Midbrain (tissue), 1 donor: ENCODE measurements at places on chromosomes 16 and 17.

GRCh38 chr17:58615768-58616659, 75.8 kb downstream of the TEX14 start:
- DNase-seq: no peak

- DNase-seq: no peak
Observed at GRCh38 chr16:57374067-57374534, 1.8 kb downstream of the CX3CL1 start.

- no peak for DNase-seq
Observed at GRCh38 chr16:21185659-21186325, 25.6 kb downstream of the ZP2 start.

- DNase-seq: no peak
Observed at GRCh38 chr17:36535669-36536081, 888 bp downstream of the PIGW start.

DNA sequence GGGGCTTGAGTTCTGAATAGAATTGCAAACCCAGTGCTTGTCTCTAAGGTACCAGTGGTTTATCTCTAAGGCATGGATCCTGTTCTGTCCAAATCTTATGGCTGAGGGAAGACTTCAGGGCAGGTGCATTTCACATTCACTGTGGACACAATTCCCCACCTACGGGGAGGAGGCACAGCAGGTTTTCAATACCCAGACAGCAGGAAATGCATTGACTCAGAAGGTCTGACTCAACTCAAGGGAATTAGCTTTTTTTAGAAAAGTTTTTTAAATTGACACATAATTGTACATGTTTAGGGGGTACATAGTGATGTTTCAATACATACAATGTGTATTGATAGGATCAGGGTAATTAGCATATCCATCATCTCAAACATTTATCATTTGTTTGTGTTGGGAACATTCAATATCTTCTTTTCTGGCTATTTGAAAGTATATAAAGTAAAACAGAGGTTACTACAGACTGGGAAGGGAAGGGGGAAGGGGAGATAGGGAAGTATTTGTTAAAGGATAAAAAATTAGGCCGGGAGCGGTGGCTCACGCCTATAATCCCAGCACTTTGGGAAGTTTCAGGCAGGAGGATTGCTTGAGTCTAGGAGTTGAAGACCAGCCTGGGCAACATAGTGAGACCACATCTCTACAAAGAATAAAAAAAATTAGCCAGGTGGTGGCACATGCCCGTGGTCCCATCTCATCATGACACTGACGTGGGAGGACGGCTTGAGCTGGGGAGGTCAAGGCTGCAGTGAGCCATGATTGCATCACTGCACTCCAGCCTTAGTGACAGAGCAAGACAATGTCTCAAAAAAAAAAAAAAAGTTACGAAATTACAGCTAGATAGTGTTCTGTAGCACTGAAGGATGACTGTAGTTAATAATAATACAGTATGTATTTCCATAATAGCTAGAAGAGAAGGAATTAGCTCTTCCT, 54.9 kb downstream of the RGS9 start:
- DNase-seq: no peak

DNA sequence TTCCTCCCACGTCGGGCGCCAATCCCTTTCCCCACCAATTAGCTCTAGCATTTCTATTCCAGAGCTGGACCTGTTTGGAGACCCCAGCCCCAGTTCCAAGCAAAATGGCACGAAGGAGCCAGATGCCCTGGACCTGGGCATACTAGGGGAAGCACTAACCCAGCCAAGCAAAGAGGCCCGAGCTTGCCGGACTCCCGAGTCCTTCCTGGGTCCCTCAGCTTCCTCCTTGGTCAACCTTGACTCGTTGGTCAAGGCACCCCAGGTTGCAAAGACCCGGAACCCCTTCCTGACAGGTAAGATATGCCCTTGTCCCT, 5.6 kb upstream of the SPATA20 start:
- no peak for DNase-seq

DNA sequence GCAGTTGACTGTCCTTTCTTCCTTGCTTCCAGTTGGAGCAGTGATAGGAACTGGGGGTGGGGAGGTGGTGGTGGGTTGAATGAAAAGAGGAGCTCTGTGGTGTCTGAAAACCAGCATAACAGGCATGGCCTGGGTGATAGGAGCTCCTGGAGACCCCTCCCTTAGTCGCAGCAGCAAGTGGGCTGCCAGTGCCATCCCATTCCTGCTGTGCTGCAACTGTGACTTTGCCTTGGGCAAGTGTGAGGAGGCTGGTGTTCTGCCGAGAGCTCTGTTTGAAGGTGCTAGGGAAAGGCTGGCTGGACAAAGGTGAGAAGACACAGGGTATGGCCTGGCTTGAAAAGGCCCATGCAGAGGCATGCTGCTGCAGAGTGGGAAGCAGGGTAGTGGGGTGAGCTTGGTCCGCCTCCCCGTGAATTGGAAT, 2.7 kb upstream of the CDK5R1 start:
- DNase-seq: no peak

DNA sequence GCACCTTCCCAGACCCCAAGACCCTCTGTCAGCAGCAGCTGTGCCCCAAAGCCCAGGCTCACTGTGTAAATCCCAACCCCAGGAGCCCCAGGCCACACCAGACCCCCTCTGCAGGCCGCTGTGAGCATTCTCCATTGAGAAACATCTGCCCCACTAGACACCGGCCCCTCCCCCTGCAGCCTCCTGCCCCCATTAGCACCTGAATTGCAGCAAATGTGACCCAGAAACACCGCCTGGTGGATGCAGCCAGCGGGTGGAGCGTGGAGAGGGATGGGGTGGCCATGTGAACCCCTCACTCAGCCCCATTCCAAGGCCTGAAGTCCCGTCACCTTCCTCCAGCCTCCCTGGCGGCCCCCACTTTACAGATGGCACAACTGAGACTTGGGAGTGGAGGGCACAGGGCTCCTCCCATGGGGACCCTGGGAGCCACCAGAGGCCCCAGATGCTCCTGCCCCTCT, 2.2 kb downstream of the UBALD1 start:
- no peak for DNase-seq

GRCh38 chr16:50665128-50665878, 15.8 kb downstream of the SNX20 start:
- peak; percentile 86 for DNase-seq

DNA sequence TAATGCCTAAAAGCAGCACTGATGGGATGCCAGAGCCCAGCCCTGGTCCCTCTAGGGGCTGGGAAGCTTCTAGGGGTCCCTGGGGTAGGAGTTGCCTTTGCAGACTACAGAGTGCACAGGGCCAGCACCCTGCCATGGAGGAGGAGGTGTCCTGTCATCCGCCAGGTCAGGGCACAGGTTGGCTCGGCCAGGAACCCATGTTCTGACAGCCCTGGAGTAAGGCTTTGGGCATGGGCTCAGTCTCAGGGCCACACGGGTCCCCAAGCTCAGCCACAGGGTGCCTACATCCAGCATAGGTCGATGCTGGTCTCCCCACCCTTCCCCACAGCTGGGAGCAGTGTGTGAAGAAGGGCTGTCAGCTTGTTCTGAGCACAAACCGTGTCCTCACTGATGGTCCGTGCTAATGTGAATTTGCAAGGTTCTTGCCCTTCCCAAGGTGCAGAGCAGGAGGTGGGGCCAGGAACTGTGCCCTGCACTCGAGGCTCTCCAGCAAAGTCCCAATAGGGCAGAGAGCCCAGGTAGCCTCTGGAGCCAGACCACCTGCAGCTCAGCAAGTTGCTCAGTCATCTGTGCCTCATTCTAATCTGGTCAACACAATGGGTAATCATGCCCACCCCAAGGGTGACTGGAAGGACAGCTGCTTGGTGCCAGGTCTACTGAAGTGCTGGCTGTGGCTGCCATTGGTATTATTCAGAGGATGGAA, 72.8 kb downstream of the AMFR start:
- DNase-seq: no peak

GRCh38 chr17:45333702-45334092, 16.9 kb upstream of the MAP3K14 start:
- no peak for DNase-seq

DNA sequence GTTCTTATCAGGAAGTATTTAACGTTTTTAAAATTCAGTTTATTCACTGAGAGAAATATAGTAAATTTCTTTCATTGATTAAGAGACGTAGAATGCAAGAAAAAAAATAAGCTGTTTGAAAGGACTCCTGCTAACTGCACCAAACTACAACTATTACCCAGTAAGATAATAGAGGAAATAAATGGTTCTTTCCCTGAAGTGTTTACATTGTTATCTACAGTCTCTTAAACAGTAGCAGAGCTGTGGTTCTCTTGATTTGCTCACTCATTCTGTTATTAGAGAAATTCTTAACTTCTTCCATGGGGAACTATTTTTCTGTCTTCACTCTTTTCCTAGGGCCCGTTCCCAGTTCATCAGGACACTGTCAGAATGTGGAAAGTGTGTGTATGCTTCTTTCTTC, 973.0 kb downstream of the KCNJ2 start:
- no peak for DNase-seq

- no peak for DNase-seq
Observed at GRCh38 chr17:77185137-77185536, 44.4 kb downstream of the SEC14L1 start.

DNA sequence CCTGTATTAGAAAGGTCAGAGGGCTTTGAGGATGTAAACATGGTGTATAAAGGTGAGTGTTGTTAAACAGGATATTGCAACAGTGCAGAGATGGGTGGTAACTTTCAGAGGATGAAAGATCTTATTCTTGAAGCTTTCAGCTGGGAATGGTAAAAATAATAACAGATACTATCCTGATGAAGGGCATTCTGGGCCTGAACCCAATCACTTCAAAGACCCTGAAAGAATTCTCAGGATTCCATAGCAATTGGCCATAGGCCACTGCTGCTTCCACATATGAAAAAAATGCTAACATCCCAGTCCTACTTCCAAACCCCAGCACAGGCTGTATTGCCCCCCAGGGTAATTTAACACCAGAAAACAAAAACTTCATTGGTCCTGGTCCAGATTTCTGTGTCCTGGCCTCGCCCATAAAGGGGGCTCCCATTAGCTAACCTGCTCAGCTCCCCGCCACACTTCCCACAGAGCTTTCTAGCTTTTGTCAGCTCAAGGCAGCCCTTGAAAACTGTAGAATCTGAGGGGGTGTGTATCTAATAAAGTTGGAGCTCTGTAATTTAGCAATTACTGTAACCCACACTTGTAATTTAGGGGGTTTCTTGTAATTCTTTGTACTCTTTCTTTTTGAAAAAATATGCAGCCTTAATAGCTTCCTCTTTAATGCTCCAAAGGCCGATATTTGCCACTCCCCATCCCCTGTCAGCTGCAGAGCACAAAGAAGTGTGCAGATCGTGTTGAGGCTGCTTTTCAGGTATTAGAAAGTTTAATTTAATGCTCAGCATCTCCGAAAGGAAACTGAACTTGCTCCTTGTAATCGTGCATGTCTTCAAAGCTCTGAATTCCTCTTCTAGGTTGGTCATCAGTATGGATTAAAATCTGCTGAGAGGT, 371.5 kb downstream of the SEC14L1 start:
- DNase-seq: no peak

GRCh38 chr16:24668481-24669061, 60.9 kb upstream of the TNRC6A start:
- DNase-seq: no peak

DNA sequence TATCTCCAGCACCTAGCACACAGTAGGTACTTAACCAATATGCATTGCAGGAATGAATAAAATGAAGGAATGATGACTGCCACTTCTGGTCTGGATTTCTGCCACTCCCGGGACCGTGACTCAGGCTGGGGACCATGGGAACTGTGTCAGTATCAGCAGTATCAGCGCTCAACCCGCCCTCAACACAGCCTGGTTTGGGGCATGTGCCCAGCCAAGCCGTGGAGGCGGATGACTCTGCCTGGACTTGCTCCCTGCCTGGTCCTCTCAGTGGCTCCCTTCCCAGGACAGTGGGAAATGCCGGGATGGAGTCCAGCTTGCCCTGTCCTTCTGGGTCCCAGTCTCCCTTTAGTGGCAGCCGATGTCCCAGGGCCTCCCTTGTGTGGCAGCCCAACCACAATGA, 55.1 kb downstream of the SRCIN1 start:
- peak; percentile 36 for DNase-seq

GRCh38 chr17:81419319-81419885, 24.1 kb downstream of the BAHCC1 start:
- DNase-seq: no peak

- no peak for DNase-seq
Observed at GRCh38 chr17:63984236-63984635, 11.5 kb upstream of the SCN4A start.

- no peak for DNase-seq
Observed at GRCh38 chr16:78127130-78127529, 27.7 kb downstream of the WWOX start.

DNA sequence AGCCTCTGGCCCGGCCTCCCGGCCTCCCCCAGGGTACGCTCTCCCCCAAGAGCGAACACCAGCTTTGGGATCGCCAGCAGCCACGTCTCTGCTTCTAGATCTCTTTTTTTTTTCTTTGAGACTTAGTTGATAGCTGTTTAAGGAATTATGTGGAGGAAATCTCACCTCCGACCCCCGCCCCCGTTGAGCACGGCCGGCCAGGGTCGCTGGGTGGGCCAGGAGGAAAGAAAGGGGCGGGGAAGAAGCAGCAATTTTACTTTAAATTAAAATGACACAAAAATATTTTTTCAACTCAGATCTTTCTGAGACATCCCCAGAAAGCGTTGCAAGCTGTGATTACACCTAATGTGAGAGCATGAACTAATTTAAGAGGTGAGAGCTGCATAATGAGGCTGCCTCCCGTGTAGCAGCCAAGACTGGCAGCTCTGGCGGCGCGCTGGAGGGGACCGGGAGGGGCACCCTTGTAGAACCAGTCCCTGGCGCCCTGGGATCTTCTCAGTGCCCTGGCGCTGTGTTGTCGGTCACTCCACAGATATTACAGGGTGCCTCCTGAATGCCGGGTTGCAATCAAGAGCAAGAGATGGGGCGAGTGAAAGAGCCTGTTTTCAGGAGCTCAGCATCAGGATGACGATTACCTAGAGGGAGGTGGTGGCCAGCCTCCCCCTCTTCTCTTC, 1.9 kb upstream of the CBLN1 start:
- DNase-seq: no peak

- no peak for DNase-seq
Observed at GRCh38 chr17:66330646-66331037, 28.2 kb downstream of the PRKCA start.

GRCh38 chr16:22692034-22692433, 121.9 kb upstream of the HS3ST2 start:
- no peak for DNase-seq

GRCh38 chr17:72385475-72385874, 264.7 kb downstream of the SOX9 start:
- no peak for DNase-seq

DNA sequence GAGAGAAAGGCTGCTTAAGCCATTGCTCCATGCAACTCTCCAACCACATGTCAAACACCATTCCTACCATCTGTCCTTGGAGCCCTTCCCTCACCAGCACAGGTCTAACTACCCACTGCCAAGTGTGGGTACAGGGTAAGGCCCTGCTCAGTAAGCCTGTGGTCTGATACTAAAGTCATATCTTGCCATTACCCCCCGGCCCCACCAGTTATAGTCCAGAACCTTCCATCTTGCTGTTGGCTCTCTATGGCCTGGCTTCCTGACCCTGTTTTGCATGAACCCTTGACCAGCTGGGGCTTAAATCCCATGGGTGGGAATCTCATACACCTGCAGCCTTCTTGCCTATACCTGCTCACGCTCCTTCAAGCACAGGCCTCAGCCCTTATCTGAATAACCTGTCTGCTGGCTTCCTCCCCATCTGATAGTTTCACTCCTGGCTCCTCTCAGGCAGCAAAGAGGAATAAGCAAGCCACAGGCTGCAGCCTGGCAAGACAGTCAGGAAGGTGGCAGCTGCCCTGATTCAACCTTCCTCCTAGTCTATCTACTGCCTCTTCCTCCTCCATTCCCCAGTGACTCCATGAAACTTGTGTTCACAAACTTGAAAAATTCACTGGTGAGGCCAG, 64.1 kb downstream of the ZFHX3 start:
- no peak for DNase-seq
